ENCODE measurements at places on chromosomes 16 and 17.

GRCh38 chr16:70746708-70747424, 54.1 kb downstream of the VAC14 start:
- DNase-seq, result no peak

- no peak for DNase-seq
Observed at GRCh38 chr17:10031606-10032005, 126.5 kb upstream of the RCVRN start.

DNA sequence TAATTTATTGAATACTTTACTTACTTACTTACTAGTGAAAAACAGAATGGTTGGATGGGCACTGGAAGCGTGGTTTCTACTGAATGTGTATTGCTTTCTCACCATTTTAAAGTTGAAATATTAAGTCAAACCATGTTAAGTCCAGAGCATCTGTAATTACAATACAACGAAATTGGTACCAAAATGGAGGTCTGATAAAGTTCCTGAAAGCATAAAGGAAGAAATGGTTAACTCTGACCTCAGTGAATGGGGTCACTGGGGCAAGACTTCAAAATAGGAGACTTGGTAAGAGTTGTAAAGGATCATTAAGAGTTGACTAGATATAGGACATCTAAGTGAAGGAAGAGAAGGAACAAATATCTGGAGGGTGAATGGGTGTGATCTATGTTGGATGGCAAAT, 237.1 kb downstream of the MAF start:
- no peak for DNase-seq

DNA sequence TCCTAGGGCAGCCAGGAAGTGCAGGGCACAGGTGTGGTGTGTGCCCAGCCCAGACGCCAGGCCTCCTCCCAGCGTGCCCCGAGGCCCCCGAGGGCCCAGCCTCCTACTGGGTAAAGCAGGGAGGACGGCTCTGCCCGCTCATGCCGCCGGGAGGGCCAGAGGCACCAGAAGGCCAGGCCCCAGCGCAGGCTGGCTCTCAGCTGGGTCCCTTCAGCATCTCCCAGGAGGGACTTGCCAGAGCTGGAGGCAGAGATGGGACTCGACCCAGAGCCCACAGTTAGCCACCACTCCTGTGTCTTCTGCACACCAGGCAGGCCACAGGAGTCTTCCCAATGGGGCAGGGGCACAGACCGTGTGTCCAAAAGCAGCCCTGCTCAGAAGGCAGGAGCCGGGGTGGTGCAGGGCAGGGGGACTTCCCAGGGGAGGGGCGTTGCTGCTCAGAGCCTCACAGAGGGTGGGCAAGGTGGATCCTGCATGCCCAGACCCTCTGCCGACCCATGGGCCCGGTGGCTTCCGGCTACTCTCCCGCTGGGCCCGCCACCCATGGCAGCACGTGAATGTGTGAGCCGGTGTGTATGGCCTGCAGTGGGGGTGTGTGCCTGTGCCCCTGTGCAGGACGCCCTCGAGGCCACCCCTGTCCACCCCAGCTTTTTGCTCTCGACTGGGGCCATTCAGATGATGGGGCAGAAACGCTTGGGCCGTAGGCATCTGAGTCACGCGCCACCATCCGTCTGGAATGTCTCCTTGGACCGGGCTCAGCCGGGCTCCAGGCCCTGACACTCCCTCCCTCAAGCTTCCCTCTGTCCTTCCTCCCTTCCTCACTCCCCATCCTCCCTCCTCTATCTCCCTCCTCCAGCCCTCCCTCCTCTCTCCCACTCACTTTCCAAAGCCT, 5.7 kb upstream of the ZNF469 start:
- no peak for DNase-seq

GRCh38 chr17:491086-492021, 138.7 kb upstream of the RPH3AL start:
- peak; percentile 13 for DNase-seq

GRCh38 chr17:6948562-6948961, 47.3 kb upstream of the ALOX12 start:
- no peak for DNase-seq

DNA sequence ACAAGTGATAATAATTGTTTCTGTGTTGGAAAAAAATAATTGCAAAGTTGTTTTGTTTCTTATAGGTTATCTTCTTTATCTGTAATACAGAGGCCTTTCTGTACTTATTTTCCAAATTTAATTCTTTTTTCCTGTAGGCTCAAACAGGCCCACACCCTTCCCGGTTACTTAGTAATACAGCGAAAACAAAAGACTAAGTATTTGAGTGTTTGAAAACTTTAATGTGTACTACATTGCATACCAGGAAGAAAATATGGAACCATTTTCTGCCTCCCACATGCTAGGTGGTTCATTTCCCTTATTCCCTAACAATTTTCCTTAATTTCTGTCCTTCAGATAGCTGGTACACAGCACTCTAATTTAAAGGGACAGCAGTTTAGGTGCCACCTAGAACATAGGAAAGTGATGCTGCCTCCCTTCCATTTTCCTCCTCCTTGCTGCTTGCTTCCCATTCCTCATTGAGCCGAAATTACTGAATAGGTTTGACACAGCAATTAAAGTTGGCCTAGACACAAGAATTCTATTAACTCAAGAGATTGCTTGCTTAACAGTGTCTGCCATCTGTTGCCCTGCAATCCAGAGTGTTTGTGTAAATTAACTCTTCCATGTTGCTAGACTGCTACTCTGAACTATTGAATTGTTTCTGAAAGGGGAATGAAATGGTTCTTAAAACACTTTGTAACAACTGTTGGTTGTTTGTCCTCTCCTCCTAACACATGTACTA, 24.2 kb downstream of the CYB5B start:
- DNase-seq, result no peak

GRCh38 chr16:58699151-58699550, 14.6 kb upstream of the SLC38A7 start:
- no peak for DNase-seq

GRCh38 chr16:50311891-50312501, 45.6 kb downstream of the ADCY7 start:
- no peak for DNase-seq

GRCh38 chr17:20208717-20209116, 199.6 kb downstream of the SPECC1 start:
- DNase-seq, result no peak

DNA sequence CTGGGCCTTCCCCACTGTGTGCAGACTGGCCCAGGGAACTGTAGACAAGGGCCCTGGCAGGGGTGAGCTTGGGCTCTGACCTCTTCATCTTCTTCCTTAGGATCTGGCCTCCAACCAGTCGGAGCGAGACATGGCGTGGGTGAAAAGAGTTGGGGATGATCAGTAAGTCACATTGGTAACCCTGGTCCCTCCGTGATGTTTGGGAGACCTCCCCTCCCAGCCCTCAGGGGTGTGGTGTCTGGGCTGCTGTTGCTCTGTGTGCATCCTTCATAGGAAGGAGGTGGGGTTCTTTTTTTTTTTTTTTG, 5.5 kb downstream of the TBKBP1 start:
- DNase-seq, result no peak

- no peak for DNase-seq
Observed at GRCh38 chr16:69703638-69704037, 22.7 kb downstream of the NQO1 start.

DNA sequence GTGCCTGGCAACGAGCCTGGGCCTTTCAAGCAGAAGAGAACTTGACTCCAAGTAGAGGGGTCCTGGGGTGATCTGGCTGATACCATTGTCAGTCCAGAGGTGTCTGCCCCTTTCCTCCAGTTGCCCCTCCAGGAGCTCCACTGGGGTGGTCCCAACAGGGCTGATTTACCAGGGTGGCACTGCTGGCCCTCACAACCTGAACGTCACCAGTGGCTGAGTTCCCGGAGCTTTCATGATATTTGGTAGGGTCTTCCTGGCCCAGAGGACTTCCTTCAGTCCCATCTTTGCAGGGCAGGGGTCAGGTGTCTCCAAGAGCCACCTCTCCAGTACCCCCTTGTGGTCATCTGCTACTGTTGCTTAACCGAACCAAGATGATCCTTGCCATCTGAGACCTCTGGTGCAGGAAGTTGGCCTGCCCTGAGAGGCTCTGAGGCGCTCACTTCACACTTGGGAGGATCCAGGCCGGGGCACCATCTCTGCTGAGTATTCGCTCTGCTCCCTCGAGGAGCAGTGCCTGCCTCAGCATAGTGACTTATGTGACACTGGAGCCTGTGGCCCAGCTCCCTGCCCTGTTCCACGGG, 3.5 kb downstream of the LIMD2 start:
- DNase-seq, result peak; percentile 56

- no peak for DNase-seq
Observed at GRCh38 chr16:87303431-87303930, 13.7 kb downstream of the C16orf95 start.

GRCh38 chr17:8742819-8743218, 1.8 kb downstream of the CCDC42 start:
- DNase-seq, result no peak

DNA sequence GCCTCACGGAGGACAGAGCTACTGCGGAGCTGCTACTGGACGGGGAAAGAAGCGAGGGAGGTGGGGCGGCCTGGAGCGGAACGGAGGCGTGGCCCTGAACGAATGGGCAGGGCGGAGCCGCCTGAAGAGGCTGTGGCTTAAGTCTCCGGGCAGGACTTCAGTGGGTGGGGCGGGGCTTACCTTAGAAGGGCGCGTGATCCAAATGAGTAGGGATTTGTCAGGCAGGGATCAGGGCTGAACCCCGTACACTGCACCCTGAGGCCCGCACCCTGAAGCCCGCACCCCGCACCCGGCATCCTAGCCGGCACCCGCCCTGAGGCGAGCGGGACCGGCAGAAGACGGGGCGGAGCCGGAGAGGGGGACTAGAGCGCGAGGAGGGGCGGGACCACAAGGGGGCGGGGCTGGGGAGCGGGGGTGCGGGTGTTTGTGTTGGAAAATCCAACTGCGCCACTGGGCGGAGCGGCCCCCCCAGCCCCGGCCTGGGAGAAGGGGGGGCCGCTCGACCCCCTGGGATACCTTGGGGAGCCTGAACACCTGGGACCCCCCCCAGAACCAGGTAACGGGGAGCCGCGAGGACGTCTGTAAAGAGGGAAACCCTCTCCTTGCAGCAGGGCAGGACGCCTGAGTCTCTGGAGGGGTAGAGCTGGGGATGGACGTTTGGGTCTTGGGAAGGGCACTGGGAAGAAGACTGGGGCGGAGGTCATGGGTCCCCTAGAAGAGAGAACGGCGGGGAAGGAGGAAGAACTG, at the start of gene KDM6B:
Gene KDM6B, plus strand, starts transcription at position 423 of the 747 bp plus-strand sequence. CDS start 11,338 bp downstream, outside the sequence.
- peak; percentile 86 for DNase-seq

DNA sequence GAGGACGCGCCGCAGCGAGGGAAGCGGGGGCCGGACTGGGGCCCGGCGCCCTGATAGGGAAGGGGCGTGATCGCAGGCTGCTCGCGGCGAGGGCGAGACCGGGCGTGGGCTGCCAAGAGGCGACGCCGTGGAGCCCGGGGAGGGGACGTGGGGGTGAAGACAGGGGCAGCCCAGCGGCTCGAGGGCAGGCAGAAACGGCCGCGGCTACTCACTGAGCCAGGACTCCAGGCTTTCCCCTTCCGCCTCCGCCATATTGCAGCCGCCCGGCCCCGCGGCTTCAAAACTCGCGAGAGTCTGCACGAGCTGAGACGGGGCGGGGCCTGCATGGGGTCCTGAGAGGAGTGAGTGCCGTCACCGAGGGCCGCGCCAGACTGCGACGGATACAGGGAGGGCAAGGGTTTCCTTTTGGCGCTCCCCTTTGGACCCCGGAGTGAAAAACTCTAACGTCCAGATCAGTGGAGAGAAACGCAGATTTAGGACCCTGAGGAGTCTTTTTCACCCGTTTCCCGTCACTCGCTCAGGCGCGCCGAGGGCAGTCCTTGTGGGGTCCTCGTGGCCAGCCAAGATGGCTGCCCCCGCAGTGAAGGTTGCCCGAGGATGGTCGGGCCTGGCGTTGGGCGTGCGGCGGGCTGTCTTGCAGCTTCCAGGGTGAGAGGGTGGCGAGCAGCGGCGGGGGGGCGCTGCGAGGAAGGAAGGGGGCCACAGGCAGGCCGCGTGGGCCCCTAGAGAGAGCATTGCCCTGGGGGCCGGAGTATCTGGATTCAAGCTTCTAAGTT, at the start of the genes GGA3 and MRPS7:
Gene GGA3, minus strand, starts transcription at position 271 of the 776 bp plus-strand sequence. Its CDS starts 19 bp downstream, at position 252.
Gene MRPS7, plus strand, starts transcription at position 544 of the 776 bp plus-strand sequence. Its CDS starts 22 bp downstream, at position 566.
- DNase-seq, result peak; percentile 96

DNA sequence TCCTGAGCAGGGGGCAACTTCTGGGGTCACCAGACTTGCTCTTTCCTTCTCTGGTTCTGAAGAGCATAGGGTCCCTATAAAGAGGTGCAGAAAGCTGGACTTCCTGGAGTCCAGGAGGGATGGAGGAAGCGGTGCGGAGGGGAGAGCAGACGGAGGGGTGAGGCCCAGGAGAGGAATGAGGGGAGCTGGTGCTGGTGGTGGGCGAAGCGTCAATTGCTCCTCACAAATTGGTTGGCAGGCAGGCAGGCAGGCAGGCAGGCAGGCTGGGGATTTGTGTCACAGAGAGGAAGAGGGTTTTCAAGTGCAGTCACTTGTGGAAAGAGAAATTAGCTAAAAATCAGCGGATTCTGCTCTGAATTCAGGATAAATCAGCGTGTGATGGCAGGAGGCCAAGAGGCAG, 133.7 kb upstream of the CDC42EP4 start:
- no peak for DNase-seq
